ENCODE measurements at places on chromosomes 12 and 14.

GRCh38 chr12:116784238-116784612 is 46.1 kb downstream of the RNFT2 start:
- DNase-seq, result no peak

GRCh38 chr14:62066304-62066703 is 304.1 kb downstream of the SNAPC1 start:
- DNase-seq, result no peak

DNA sequence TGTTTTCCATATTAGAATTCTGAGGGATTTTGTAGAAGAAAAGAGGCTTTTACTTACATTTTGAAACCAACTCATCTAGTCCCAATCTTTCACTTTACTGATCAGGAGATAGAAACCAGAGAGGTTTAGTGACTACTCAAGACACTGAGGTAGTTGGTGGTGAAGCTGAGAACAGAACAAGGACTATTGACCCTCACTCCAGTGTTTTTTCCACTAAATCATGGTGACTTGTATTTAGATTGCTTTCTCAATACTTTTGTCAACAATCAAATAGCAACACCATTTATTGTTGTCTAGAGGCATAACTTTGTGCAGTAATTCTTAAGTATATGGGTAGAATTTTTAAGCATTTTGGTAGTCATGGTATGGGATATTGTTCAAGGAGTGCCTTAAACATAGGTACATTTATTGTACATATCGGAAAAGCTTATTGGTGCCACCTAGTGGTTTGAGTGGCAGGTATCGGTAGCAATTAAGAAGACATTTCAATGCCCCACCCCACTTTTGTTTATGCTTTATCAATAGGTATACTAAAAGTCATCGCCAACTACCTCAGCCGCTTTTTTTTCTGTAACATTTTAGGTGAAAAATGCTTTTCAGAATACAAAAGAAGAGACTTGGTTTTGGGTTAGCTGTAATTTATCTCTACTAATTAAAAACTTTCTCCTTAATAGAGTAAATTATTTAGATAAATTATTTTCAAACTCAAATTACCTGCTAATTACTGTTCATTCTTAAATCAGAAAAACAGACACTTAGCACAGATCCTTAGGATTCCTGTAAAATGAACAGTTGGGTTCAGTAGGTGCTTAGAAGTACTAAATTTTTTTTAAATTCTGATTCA is 47.3 kb upstream of the PAWR start:
- peak; percentile 34 for DNase-seq

DNA sequence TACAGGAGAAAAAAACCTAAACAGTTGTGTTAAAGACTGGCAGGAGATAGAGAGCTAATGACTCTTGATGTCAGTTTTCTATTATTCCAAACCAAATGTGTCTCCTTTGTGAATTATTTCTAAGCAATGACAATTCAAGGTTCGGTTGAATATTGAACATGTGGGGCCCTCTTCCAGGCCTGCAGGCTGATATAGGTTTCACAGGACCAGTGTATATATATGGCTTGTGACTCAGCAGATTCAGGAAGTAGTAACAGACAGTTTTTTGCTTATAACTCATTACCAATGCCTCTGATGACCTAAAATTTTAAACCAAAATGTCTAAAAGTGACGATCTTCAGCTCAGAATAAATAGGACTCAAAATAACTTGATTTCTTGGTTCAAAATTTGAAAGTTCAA is 33.7 kb upstream of the NPAS3 start:
- DNase-seq, result no peak

DNA sequence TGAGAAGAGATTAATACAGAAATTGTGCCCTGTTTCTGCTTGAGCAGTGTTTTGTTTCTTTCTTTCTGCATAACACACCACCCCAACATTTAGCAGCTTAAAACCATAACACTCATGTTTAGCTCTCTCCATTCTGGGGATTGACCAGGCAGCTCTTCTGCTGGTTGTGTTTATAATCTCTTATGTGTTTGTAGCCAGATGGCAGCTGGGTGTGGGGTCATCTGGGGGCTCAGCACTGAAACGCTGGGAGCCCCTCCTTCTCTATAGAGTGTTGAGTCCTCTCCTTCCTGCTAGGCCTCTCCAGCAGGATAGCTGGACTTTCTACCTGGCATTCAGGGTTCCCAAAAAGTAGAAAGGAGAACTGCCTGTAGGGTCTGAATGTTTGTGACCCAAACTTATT is 270.6 kb downstream of the TTC8 start:
- DNase-seq, result no peak

DNA sequence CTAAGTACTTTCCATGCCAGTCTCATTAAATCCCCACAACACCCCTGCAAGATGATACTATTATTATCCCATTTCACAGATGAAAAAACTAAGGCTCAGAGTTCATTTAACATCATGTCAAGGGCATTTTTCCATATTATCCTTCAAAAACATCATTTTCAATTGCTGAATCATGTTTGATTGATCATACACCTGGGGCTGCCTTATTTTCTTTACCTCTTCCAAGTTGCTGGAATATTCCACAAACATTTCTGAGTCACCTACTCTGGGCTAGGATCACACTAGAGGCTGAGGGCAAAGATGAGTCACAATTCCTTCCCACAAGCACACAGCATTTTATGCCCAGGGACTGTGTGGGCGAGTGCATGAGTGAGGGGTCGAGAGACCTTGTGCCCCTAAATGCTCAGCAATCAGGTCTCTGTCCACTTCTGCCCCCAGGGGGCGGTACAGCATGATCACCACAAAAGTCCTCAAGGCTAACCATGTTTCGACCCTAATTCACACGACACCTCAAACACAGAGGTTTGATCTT is 14.1 kb upstream of the TMEM119 start:
- peak; percentile 59 for DNase-seq

GRCh38 chr14:71466946-71467345 is 465.3 kb upstream of the RGS6 start:
- DNase-seq, result no peak

- DNase-seq, result no peak
Observed at GRCh38 chr12:116027551-116027821, 250.0 kb downstream of the MED13L start.

- DNase-seq, result peak; percentile 56
Observed at GRCh38 chr14:50362764-50363713, 33.6 kb downstream of the CDKL1 start.

GRCh38 chr12:89768586-89769482 is 60.2 kb upstream of the ATP2B1 start:
- DNase-seq, result peak; percentile 99

GRCh38 chr14:71204231-71204630 is 297.0 kb downstream of the PCNX1 start:
- DNase-seq, result no peak

DNA sequence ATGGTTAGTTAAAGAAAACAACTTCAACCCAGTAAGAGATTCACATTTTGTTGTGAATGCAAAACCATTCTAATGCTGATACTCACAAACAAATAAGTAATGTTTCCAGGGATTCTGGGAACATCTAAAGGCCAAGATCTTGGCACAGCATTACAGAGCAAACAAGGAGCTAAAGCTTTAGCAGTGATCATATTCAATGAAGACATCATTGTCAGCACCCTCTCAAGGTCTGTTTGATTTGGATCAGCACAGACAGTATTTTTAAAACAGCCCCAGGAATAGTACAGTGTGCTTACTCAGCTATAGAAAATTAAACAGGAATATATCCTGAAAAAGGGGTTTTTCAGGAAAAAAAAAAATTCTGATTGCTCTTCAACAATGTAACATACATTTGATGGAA is 71.4 kb downstream of the TMEM260 start:
- no peak for DNase-seq

- DNase-seq, result no peak
Observed at GRCh38 chr12:108640802-108641445, 7.2 kb upstream of the SELPLG start.

- no peak for DNase-seq
Observed at GRCh38 chr14:43135877-43136411, 1371.1 kb downstream of the FSCB start.

GRCh38 chr12:56124133-56124532 is 3.9 kb upstream of the ESYT1 start:
- peak; percentile 14 for DNase-seq

DNA sequence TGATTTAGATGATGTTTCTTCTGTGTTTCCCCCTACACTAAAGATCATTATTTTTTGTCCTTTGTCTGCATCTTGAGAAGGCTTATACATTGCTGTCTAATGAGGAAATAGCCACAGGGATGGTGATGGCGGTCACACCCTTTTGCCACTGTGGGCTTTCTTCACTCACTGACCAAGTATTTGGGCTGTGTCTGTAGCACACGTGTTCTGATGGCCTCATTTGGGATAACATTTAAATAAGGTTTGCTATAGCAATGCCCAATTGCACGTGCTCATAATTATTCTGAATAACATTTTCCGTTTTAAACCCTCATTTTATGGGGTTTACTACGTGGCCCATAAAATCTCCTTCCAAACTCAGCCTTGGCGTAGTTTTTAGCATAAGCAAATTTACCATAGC is 230.3 kb upstream of the PRICKLE1 start:
- no peak for DNase-seq

DNA sequence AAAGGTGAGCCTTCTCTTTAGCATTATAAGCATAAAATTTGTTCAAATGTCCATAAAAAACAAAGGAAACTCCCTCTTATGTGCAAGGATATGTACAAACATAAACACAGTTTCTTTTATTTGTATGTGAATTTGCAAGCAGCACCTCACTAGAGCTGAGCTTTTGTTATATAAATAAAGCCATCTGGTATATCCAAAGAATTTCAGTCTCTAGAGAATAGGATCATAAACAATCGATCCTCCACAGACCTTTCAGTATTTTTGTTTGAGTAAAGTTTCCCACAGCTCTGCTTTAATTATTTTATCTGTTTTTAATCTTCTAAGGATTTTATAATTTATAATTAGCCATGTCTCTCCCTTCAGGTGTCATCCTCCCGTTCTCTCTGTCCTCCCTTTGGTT is 89.2 kb downstream of the OTOGL start:
- no peak for DNase-seq

DNA sequence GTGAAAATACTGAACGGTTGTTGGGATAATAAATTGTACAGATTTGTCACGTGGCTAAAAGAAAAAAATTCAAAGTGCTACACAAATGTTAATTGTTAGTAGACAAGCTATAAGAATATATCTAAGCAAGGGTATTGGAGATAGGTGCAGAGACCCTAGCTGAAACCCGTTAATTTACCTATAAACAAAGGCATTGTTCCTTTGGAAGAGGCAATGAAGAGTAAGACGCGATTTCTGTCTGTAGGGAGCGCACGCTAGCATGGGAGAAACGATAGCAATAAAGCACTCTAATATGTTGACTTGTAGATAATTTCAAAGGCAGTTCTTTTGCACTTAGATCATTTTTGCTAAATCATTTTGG is 565 bp downstream of the CCDC77 start:
- peak; percentile 19 for DNase-seq

DNA sequence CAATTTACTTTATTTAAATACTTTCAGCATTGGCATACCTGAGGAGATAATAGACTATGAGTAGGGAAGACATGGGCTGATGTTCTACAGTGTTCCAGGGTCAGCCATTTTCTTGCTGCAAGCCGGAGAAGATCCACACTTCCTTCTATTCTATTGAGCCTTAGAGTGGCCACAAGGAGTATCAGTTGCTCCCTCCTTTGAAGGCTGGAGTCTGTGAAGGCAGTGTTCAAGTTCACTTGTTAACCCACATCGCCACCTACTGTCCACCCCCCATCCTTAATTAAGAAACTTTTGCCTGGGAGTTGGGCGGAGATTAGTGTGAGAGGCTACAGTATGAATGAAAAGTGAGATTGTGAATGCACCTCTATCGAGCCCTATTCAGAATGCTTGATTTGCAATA is 666.6 kb downstream of the NRXN3 start:
- DNase-seq, result peak; percentile 18

GRCh38 chr12:98064501-98064900 is 450.9 kb upstream of the TMPO start:
- no peak for DNase-seq
